CD4-positive, alpha-beta T cell treated with Interleukin-1 beta for 1 hour (primary cell): ENCODE measurements at places on chromosomes 2 and 18.

- no peak for DNase-seq
These were observed 51.0 kb downstream of the TSHZ1 start for GRCh38 chr18:75261430-75262223.

DNA sequence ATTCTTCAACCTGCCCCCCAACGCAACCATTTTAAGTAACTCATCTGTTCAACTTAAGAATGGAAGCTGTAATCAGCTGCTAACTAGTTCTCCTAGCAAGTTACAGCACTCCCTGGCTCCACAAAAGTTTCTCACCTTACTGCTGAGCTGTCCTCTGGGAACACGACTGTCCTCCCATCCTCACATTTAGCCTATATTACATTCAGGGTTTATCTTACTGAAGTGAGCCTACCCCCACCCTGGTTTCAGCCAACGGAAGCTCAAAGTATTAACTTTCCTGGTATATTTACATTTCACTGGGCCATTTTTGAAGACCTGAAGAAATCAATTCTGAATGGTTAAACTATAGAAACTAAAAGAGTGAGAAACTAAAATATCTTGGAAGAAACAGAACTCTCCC is 64.9 kb upstream of the TANK start:
- DNase-seq = no peak

DNA sequence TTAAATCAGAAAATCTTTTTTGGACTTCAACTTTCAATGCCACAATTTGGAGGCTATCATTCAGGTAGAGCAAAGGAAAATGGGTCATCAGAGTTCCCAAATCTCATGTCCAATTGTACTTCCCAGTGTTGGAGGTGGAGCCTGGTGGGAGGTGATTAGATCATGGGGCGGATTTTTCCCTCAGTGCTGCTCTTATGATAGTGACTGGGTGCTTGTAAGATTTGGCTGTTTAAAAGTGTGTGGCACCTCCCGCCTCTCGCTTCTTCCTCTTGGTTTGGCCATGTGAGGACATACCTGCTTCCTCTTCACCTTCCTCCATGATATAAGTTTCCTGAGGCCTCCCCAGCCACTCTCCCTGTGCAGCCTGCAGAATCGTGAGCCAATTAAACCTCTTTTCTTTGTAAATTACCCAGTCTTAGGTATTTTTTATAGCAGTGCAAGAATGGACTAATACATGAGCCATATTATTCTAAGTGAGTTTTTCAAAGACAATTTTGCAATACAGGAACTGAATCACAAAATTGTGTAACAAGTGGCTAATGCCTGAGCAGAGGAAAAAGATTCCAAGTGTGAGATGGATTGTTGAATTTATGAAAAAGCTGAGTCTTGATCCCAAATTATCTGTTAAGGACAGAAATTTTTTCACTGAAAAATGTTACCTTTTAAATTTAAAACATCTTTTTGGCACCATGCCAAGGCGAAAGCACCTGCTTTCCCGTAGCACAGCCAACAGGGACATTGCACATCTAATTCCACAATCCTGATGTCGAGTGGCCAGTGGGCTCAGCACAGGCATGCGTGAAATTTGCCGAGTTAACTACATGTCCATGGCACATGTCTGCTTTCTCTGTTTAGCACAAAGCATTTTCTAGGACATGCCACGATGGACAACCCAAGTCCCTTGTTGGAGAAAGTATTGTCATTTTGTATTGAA is 150.9 kb downstream of the COL6A3 start:
- DNase-seq = peak; percentile 25

- DNase-seq = no peak
These were observed 118.4 kb downstream of the FAM124B start for GRCh38 chr2:224283466-224283965.

DNA sequence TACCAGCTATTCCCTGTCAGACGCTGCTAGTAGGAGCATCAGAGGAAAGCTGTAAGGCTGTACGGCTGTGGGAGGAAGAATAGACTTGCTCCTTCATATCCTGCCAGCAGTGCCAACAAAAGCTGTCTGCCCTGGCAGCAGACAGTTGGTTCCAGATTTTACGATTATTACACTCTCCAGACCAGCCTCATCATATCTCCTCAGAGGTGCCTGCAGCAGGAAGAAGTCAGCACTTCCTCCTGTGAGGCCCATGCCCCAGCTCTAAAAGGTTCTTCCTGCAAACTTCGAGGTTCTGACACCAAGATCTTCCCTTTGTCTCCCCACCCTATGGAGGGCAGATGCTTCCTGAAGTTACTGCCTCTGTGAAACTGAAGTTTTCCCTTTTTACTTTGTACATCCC is 537.7 kb upstream of the PKDCC start:
- no peak for DNase-seq

GRCh38 chr18:76467371-76468190 is 27.5 kb downstream of the ZNF516 start:
- DNase-seq = no peak

DNA sequence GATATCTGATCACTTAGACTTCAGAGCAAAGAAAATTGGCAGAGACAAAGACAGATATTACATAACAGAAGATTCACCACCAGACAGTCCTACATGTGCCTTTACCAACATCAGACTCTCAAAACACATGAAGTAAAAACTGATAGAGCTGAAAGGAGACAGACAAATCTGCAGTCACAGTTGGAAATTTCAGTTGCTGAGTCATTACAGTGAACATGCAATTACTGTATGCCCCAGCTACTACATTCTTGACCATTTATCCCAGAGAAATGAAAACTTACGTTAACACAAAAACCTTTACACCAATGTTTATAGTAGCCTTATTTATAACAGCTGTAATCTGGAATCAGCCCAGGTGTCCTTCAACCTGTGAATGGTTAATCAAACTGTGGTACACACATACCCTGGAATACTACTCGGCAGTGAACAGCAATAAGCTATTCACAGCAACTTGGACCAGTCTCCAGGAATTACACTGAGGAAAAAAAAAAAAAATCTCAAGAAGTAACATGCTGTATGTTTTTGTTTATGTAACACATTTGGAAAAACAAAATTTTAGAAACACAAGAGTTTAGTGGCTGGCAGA is 7.5 kb upstream of the SCLY start:
- DNase-seq = no peak

DNA sequence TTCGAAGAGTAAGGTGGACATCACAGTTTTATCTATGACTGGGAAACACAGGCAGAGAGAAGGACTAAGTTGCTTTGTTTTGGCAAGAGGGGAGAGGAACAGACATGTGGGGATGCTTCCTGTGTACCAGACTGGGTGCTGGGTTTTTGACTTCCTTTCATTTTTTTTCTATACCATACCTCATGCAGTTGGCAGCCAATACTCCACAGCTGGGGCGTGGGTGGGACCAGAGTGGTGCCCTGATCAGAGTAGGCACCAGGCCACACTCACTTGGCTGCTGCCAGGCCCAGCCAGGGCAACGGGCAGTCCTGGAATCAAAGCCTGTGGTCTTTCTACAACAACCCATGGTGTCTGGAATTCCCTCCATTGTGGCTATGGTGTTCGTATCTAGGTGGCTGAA is 45.2 kb downstream of the SH3RF3 start:
- no peak for DNase-seq

GRCh38 chr2:128523457-128523856 is 204.8 kb upstream of the HS6ST1 start:
- DNase-seq = no peak
